ENCODE measurements at places on chromosomes 3 and 15.

DNA sequence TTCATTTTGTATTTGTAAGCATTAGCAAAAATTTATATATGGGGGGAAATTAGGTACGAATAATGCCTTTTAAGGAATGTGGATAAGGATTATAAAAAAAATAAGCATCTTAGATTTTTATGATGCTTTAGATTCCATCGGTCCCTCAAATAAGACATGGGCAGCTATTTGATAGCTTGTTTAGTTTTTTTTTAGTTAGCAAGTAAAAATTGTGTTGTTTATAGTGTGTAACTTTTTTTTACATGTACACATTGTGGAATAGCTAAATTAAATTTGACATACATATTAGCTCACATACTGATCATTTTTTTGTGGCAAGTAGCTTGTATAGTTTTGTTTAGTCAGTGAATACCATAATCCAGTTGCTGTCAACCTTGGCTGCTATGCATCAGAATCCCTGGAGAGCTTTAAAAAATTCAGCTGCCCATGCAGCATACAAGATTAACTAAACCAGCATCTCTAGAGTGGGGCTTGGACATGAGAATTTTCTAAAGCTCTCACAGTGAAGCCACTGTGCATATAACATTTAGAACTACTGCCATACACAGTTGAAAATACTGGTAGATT lies 53.9 kb downstream of the TMOD3 start:
- DNase-seq = no peak

GRCh38 chr15:44720460-44721176 lies 9.3 kb downstream of the B2M start:
- no peak for DNase-seq

- no peak for DNase-seq
Observed at GRCh38 chr3:54968546-54969172, 40.8 kb upstream of the LRTM1 start.

- no peak for DNase-seq
Observed at GRCh38 chr3:131329774-131330173, 51.8 kb upstream of the NUDT16 start.

- no peak for DNase-seq
Observed at GRCh38 chr15:42494998-42495360, 455 bp upstream of the SNAP23 start.

DNA sequence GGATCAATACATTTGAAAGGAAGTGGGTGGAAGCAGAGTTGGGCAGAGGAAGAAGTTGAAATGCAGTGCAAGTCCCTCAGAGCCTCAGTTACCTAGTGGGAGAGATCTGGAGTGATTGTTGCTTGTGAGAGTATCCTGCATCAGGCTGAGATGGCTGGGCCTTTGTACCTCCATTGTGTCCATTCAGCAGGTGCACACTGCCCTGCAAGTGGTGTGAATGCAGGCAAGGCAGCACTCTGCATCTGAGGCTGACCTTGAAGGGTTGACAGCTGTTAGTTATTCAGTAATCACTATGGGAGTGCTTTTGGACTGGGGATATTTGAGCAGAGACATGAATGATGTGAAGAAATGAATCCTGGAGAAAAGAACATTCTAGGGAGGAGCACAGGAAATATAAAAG lies 25.2 kb downstream of the ATP6V1A start:
- DNase-seq = no peak

DNA sequence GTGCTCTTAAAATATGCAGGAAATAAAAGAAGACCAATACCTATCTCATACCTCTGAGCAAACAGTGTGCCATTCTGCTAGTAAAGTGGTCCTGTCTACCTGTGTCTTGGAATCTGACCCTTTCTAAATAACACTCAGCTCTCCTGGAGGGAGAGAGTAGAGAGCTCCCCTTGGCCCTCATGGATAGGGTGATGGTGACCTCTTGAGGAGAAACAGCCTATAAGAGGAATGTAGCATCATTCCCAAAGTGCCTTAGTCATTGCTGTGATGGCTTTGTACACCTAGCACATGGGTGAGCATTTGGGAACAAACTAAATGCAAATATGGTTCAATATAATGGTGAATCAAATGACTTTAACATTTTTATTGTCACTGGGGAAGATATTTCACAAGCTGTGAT lies 10.0 kb downstream of the SNTN start:
- DNase-seq = peak; percentile 10

DNA sequence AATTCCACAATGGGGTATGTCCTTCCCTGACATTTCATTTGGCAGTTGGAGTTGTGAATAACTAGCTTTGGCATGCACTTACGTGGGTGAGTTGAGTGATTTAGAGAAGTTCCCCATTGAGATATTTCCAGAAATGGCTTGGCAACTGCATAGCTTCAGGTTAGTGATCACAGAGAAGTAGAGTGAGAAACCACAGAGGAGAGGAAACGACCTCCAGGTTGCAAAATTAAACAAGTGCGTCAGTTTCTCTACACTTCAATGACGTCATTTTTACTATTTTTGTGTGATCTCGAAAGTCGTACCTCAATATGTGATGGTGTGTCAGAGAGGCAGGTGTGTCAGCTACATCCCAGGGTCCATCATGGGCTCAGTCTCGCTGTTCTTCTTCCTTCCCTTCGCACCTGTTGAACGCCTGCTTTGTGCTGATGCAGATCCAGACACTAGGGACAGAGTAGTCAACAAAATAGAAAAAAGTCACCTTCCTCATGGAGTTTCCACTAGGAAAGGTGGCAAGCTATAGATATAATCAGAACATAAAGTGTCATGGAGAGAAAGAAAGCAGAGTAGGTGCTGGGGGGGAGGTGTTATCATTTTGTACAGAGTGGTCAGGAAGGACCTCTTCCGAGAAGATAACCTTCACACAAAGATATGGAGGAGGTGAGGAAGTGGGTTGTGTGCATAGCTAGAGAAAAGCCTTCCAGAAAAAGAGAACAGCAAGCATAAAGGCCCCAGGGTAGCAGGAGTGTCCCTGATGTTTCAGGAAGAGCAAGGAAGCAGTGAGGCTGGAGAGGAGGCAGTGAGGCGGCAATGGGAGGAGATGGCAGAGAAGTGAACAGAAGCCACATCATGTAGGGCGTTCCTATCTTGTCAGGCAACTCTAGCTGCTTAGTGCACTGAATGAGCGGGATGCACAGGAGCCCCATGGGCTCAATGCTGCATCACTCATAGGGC lies 75.6 kb downstream of the MCTP2 start:
- DNase-seq = no peak
